Hematopoietic multipotent progenitor cell treated with erythropoietin and hydrocortisone succinate and interleukin-3 and kit ligand, for 15 days (in vitro differentiated cells): ENCODE measurements at places on chromosomes 4 and X.

DNA sequence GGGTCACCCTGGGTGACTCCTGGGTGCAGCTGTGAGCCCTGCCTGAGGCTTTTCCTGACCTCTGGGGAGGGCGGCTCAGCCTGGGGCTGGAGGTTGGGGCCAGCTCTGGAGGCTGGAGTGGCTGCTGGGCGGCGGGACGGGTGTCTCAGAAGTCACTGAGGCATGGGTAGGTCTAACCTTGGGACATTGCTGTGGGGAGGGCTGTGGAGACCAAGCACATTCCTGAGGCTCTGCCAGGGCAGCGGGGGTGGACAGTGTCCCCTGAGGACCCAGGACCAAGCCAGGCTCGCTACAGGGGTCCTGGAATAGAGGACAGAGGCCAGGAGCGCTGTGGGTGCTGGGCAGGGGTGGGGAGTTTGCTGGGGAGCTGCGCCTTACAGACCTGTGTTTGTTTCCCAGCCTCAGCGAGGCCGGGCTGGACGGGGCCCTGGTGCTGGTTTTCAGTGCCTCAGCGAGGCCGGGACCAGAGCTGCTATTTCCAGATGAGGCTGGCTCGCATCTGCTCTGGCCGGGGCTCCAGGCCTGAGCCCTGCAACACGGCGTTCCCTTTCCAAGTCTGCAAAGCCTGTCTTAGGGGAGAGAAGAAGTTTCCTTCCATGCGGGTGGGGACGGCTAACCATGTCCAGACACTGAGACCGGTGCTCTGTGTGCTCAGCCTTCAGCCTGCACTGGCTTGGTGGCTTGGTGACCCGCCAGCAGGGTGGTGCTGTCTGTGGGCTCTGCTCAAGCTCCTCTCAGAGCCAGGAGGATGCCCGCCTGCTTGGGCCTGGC lies 3.0 kb upstream of the SLC25A6 start:
- DNase-seq = no peak

- no peak for DNase-seq
Observed at GRCh38 chr4:123618606-123619005, 222.0 kb downstream of the SPRY1 start.

GRCh38 chrX:11351375-11352295 lies 58.4 kb downstream of the AMELX start:
- no peak for DNase-seq

- no peak for DNase-seq
Observed at GRCh38 chrX:30253257-30253656, 6.3 kb downstream of the MAGEB1 start.

DNA sequence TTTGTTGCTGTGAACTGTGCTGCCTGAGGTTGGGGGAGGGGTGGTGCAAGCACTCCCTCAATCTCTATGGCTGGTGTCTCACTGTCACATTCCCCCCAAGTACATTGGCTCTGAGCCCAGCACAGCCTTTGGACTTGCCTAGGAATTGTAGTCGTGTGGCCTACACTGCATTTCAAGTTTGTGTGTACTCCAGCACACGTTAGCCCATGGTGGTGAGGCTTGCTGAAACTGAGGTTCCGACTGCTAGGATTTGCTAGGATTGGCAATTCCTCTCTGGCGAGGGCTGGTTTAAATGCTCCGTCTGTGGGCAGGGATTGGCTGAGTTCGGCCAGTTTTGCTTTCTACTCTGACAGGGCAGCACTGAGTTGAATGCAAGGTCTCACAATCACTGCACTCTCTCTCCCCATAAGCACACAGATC lies 121.7 kb upstream of the CXXC4 start:
- DNase-seq = no peak

- DNase-seq = no peak
Observed at GRCh38 chrX:44570522-44570921, 27.9 kb upstream of the FUNDC1 start.

DNA sequence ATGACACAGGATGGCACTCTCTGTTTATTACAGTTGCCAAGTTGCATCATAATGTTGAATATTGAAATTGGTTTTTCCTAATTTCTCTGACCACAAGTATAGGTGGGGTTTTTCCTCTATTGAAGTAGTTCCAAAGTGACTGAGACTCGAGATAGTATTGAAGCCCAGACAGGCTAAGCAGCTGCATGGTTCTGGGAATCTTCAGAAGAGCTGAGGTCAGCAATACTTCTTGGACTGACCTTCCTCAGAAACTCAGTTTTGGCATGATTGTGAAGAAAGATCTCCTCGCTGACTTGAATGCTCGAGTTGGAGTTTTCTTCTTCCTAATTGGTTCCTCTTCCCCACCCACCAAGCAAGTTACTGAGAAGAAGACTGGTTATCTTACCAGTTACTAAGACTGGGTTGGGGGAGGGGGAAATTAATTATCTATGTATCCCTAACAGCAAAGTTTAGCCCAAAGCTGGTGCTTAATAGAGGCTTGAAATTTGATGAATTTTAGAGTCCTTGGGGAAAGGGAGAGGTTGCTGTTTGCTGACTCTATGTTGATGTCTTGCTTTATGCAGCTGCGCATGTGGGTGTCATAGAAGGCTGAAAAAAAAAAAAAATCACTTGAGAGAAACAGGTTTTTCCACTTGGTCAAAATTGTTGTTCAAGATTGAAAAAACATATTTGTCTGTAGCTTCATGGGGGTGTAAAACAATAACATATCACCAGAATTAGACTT lies 91.1 kb downstream of the P2RY10 start:
- no peak for DNase-seq

GRCh38 chr4:67521506-67521905 lies 23.8 kb downstream of the CENPC start:
- no peak for DNase-seq

- DNase-seq = no peak
Observed at GRCh38 chrX:129718676-129719075, 20.1 kb upstream of the XPNPEP2 start.

GRCh38 chr4:30776921-30777415 lies 56.8 kb downstream of the PCDH7 start:
- DNase-seq = no peak

DNA sequence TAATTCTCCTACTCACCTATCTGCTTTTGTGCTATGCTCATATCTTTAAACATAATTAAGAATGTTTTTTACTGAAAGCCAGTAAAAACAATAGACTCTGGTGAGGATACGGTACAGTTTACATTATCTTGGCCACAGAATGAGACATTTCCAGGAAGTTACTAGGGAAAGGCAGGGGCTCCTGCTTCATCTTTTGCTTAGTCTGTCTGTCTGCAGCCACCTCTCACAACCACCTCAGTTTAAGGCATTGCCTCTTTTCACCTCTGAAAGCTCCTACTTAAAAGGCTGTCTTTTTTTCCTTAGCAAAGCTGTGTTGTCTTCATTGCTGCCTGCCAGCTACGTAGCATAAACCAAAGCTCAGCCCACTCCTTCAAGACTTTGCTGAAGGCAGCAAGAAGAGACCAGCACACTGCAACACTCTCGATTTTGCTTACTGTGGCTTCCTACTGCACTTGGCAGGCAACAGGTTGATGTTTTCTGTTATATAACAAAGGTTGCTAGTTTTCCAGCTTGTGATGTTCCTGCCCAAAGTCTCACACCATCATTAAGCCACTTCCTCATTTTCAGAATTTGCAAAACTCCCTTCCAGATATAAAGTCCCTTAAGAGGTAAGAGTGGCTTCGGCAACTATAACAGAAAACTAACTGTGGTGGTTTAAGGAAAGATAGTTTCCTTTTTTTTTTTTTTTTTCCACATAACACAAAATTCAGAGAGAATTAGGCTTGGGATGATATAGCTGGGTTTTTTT lies 432.9 kb downstream of the GRXCR1 start:
- DNase-seq = no peak

DNA sequence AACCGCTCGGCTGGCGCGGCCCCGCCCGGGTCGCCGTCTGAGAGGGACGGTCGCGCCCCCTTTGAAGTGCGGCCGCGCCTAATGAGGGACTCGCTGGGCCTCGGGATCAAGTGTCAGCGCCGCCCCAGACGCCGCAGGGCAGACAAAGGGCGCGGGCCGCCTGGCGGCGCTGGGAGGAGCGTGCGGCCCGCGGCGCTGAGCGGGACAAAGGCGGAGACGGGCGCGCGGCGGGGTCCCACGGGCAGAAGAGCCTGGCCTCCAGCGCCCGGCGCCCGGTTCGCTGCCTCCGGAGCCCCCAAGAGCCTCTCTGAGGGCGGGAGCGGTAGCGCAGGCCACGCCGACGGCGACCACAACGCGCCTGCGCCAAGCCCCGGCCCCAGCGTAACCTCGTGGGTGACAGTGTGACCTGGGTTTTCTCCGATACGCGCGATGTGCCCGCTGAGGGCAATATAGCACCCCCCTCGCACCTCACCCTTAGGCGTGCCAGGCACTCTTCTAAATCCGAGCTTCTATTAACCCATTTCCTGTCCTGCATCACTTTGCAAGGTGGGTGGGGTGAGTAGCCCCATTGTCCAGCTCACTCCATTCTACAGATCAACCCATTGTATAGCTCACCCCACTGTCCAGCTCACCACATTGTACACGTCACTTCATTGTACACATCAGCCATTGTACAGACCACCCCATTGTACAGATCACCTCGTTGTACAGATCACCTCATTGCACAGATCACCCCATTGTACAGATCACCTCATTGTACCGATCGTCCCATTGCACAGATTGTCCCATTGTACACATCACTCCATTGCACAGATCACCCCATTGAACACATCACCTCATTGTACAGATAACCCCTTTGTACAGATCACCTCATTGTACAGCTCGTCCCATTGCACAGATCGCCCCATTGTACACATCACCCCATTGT lies 33.7 kb upstream of the STX18 start:
- DNase-seq = peak; percentile 13
